CD4-positive, alpha-beta T cell treated with Interleukin-15 for 1 hour (primary cell): ENCODE measurements at places on chromosomes 3 and 15.
A peak's percentile ranks its signal among the peaks of the same experiment; 100 is the strongest.

- DNase-seq = no peak
Measured at GRCh38 chr3:71650372-71650771, 66.8 kb upstream of the FOXP1 start.

DNA sequence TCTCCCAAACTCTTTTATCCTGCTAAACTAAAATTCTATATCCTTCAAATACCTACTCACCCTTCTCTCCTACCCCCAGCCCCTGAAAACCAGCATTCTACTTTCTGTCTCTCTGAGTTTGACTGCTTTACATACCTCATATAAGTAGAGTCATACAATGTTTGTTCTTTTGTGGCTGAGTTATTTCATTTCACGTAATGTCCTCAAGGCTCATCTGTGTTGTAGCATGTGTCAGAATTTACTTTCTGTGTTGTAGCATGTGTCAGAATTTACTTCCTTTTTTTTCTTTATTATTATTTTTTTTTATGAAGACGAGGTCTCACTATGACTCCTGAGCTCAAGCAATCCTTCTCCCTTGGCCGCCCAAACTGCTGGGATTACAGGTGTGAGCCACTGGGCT, 20.1 kb downstream of the IFT122 start:
- DNase-seq = no peak

DNA sequence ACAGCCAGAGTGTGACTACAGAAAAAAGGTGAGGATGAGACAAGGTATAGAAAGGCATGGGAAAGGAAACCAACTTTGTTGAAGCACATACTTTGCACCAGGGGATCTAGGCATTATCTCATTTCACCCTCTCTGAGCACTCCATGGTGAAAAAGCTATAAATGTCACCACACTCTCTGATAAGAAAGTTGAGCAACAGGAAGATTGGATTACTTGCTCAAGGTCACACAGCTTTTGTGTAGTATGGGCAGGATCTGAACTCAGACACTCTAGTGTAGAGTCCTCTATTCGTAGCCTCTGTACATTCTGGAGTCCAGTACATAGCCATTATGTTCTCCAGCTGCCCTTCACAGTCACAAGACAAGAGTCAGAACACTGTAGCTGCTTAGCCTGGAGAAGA, 163.4 kb upstream of the SEMA6D start:
- DNase-seq = no peak

GRCh38 chr3:152405915-152406802, 137.4 kb downstream of the MBNL1 start:
- no peak for DNase-seq

GRCh38 chr3:141387516-141387915, 19.2 kb downstream of the ZBTB38 start:
- DNase-seq = no peak

DNA sequence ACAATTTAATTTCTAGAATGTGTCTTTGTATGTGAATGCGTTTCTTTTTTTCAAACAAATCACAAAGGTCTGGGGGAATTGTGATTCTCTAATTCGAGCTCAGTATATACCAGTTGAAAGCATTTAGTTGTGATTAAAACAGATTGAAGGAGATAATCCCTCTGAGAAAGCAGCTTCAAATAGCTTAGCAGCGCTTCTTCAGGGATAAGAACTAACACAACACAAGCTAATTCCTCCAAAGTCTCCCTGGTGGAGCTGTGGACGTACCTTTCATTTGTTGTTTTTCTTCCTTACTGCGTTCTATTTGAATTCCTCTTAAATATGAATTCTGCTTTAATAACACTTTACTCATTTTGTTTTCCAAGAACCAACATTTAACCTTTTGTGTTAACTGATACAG, 286.7 kb downstream of the ROBO2 start:
- no peak for DNase-seq

GRCh38 chr15:51265037-51265555, 73.3 kb downstream of the CYP19A1 start:
- no peak for DNase-seq

- DNase-seq = no peak
Measured at GRCh38 chr3:12179441-12179840, 20.7 kb upstream of the TIMP4 start.

- no peak for DNase-seq
Measured at GRCh38 chr3:112670824-112671223, 29.9 kb upstream of the CCDC80 start.

DNA sequence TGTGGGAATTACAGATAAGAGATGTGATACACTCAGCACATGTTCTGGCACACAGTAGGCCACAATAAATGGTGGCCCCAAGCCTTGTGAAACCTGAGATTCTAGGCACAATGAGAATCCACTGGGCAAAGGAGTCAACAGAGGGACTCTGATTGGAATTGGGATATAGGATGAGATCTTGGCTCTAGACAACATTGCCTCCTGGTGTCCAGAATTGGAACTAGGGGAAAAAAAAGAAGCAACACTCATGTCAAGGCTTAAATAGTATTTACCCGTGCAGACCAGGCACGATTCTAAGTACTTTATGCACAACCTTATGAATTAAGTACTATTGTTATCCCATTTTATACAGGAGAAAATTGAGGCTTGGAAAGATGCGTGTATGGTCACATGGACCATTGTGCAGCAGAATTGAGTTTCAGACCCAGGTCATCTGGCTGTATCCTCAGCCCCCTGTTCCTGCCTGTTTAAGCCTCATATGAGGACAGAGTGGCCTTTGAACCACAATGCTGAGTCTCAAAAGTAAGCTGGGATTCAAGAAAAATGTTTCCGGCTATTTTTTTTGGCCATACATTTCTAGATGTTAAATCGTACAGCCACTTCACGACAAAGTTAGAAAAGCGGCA, 124.8 kb downstream of the SV2B start:
- no peak for DNase-seq

DNA sequence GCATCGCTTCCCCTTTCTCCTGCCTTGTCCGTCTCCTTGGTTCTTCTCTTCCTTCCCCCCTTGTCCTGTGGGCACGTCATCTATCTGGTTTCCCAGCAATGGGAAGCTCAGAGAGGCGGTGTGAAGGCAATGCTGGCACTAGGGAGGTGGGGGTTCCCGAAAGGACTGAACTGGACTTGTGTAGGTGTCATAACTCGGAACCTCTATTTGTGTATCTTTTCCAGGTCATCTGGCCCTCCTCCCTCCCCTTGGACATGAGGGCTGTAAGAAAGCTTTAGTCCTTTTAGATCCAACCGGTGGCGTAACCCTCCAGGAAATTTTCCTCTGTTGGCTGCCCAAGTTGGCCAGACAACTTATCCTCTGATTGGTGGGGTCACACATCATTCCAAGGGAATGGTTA, 231.5 kb upstream of the TLE3 start:
- DNase-seq = no peak

GRCh38 chr3:111035316-111035715, 36.3 kb upstream of the NECTIN3 start:
- DNase-seq = no peak

GRCh38 chr3:182530316-182530715, 263.0 kb upstream of the ATP11B start:
- no peak for DNase-seq

DNA sequence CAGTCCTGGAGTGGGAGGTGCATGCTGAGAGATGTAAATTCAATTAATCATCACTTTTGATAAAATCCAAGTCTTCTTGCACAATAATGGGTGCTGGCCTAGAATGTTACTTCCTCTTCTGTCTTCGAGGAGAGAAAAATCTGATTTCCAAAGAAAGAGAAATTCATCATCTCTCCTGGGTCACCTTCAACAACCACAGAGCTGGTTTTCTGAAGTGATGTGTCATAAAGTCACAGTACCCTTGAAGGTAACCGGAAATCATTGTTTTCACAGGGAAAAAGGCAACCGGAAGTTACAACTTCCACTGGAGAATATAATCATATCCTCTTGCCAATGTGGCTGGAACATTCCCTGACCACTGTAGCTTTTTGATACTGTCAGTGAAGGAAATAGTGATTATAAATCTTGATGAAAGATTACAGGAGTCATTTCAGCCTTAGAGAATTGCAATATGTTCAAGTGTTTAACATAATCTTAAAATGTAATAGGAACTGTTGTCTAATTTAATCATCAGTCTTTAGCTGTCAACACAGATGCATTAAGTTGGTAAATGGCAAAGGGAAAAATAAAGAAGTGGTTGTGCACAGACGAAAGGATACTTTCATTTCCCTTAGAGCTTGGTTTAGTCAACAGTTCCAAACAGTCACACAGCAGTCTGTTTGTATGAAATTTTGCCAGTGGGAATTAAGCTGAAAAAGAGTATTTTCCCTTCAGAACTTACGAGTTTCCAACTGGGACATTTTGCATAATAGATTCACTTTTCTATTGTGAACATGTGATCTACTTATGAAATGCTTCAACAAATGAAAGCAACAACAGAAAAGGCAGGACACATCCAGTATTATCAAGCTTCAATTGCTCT, 106.5 kb upstream of the SLC4A7 start:
- no peak for DNase-seq

DNA sequence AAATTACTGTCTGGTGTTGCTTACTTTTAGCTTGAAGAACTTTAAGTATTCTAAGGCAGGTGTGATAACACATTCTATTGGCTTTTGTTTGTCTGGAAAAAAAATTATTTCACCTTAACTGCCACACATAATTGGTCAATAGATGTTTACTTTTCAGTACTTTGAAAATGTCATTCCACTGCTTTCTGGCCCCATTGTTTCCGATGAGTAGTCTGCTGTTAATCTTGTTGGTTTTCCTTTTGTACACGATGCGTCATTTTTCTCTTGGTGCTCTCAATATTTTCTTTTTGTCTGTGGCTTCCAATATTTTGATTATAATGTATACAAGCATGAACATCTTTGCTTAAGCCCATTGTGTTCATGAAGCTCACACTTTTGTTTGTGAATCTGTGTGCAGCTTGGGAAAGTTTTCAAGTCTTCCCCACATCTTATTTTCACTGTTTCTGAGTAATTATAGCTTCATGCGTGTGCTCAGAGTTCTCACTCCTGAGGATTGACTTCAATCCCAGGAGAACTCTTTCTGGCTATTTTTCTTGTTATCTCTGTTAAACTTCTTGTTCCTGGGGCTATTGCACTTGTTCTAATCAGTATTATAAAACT, 664.7 kb downstream of the IGSF11 start:
- no peak for DNase-seq

- DNase-seq = no peak
Measured at GRCh38 chr3:157237886-157238285, 77.9 kb upstream of the CCNL1 start.

GRCh38 chr3:60770532-60770931, 480.7 kb downstream of the FHIT start:
- no peak for DNase-seq

- DNase-seq = no peak
Measured at GRCh38 chr3:184868477-184868876, 56.5 kb downstream of the VPS8 start.

GRCh38 chr15:38059665-38060064, 125.2 kb downstream of the TMCO5A start:
- DNase-seq = no peak

GRCh38 chr3:120425572-120426250, 25.1 kb downstream of the FSTL1 start:
- no peak for DNase-seq

DNA sequence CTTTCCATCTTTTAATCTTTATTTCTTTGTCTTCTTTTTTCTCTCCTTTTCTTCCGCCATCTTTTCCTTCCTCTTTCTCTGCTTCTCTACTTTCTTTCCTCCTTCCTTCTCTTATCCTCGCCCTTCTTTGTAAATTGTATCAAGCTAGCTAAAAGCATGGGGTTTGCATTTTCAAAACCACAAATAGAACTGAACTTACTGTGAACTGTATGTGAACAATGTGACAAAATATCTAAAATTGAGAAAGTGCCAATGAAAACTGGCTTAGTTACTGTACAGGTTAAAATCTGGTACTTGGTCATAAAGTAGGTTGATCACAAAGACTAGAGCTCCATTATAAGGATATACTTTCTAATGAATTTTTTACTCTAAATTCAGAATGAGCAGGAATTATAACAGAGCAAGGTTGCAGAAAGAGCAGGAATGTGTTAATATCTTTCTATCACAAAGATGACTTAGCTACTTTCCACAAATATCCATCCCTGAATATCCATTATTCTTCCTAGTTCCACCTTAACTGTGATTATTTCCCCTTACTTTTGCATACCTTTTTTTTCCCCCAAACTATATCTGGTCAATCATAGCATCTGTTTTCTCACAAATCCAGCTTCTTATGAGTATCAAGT, 122.4 kb downstream of the LSAMP start:
- no peak for DNase-seq

DNA sequence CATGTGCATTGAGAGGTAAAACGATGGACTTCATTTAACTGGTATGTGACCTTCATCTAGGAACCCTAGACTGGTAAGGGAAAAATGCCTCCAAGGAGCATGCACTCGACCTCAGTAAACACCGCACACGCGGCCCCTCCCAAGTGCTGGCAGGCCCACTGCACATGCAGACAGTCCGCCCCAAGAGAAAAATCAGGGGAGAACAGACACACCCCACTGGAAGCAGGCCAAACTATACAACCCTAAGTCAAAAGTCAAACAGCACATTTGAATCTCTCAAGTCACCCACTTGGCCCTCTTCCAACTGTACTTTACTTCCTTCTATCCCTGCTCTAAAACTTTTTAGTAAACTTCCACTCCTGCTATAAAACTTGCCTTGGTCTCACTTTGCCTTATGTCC, 250.1 kb upstream of the HES1 start:
- no peak for DNase-seq

DNA sequence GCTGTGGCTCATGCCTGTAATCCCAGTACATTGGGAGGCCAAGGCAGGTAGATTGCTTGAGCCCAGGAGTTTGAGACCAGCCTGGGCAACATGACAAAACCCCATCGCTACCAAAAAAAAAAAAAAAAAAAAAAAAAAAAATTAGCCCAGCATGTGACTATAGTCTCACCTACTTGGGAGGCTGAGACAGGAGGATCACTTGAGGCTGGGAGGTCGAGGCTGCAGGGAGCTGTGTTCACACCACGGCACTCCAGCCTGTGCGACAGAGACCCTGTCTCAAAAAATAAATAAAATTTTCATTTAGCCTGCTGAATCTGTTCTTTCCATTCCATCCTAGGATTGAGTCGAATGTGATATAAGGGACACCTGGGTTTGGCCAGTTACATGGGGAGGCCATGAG, 14.6 kb upstream of the PRICKLE2 start:
- DNase-seq = no peak

GRCh38 chr15:71780115-71780976, 30.0 kb upstream of the NR2E3 start:
- peak; percentile 21 for DNase-seq
